ENCODE measurements at places on chromosomes 16 and 17.
A peak's percentile ranks its signal among the peaks of the same experiment; 100 is the strongest.

- no peak for DNase-seq
Measured at GRCh38 chr17:71535321-71535720, 585.5 kb upstream of the SOX9 start.

DNA sequence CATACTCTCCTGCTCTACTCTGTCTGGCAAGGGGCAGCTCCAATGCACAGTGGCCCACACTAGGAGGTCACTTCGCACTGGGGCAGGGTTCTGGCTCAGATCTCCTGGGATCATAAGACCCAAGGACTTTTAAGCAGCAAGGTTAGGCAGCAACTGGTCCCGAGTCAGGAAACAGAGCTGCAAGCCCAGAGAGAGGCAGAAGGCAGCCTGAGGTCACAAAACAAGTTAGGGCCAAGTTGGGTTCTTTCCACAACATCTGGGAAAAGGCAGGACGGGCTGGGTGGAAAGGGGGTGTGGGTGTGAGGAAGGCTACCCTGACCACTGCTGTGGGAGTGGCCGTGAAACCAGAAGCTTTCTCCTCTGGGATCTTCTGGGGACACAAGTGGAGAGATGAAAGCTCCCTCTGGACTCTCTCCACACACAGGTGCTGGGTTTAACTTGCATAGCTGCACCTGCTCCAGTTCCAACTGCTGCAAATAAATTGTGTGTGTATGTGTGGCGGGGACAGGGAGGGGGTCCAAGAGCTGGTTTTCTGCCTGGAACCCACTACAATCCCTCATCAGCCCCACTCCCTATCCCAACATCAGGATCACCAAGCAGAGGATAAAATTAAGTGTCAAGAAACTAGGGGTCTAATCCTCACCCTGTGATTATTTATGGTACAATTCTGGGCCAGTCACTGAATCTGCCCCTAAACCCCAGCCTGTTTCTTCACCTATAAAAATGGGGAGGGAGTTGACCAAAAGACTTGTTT is 8.0 kb upstream of the TSPOAP1 start:
- DNase-seq: peak; percentile 60

DNA sequence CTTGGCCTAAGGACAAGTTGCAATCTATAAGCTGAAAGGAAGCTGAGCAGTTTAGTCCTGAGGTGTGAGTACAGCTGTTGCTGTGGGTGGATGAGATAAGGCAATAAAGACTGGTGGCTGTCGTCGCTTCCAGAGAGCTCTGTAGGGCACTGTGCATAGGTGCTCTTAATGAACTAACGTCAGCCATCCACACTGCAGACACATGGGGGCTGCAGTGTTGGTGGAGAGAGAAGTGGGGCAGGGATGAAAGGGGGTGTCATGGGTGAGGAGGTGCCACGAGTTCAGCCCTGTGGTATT is 139.9 kb upstream of the IRX3 start:
- DNase-seq: no peak

DNA sequence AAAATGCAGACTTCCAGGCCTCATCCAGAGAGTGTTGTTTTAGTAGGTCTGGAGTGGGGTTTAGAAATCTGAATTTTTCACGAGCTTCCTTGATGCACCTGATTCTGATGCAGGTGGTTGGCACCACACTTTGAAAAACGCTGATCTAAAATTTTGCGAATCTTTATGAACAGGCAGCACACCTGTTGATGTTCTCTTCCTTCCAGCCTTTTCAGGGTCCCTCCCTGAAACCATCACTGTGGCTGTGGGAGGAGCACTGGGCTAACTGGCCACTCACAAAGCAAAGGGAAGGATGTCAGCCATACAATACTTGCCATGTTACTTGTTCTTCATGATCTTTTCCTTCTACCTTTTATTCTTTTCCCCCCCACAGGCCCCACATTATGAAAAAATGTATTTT is 14.2 kb downstream of the LDAF1 start:
- DNase-seq: no peak

- peak; percentile 43 for DNase-seq
Measured at GRCh38 chr16:69796285-69797118, 34.4 kb downstream of the WWP2 start.

DNA sequence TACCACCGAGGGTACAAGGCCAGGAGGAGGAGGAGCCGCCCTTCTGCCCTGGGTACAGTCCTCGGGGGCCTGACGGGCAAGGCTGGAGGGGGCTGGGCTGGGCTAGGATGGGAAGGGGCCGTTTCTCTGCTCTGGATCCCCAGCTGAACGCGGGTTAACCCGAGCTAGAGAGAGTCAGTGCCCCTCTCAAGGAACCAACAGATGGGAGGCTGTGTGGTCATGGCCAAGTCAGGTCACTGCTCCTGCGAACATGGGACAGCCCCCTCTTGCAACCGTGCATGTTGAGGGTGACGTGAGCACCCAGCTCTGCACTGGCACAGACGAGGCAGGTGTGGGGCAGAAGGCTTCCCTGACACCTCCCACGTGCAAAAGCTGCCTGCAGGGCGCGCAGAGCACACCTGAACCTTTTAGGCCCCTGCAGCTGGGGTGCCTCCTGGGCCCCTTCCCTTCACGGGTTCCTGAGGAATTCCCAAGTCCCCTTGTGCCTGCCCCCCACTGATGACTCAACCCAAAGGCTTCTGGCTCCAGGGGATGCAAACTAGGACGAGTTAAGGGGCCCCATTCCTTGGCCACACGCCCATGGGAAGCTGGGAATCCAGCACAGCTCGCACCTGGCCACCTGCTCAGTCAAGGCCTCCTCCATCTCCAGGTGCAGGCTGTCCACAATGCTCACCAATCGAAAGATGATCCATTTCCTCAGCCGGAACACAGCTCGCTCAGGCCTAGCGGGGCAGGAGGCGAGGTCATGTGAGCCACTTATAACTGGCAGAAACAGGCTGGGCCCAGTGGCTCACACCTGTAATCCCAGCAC is 6.3 kb downstream of the MYBBP1A start:
- no peak for DNase-seq

- DNase-seq: no peak
Measured at GRCh38 chr16:25570131-25570530, 121.6 kb upstream of the HS3ST4 start.

DNA sequence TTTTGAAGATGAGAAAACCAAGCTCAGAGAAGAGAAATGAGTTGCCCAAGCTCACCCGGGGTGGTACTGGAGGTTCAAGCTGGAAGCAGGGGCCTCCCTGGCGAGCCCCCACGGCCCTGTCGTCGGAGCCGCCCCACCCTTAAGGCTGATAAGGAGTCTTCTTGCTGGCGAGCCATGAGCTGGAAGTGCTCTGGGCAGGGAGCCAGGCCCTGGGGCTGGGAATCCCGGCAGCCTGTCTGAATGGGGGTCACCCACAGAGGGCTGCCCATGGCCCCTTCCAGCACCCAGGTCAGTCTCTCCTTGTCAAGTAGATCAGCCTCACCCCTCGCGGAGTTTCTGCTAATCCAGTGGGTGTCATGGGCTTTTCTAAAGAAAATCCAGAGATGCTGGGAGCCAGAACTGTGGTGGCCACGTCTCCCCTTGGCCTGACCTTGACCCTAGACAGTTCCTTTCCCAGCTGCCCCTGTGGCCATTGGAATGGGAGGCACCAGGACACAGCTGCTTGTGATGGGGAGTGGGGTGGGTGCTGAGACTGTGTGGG is 1.2 kb upstream of the P2RX1 start:
- DNase-seq: no peak

DNA sequence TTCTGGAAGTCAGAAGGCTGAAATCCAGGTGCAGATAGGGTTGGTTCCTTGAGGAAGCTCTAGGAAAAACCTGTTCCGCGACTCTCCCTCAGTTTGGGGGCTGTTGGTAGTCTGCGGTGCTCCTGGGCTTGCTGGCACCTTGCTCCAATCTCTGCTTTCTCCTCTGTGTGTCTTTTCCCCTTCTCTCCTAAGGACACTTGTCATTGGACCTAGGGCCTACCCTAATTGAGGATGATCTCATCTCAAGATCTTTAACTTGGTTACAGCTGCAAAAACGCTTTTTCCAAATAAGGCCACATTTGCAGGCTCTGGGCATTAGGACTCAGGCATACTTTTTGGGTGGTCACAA is 12.9 kb upstream of the CACNG4 start:
- DNase-seq: no peak

DNA sequence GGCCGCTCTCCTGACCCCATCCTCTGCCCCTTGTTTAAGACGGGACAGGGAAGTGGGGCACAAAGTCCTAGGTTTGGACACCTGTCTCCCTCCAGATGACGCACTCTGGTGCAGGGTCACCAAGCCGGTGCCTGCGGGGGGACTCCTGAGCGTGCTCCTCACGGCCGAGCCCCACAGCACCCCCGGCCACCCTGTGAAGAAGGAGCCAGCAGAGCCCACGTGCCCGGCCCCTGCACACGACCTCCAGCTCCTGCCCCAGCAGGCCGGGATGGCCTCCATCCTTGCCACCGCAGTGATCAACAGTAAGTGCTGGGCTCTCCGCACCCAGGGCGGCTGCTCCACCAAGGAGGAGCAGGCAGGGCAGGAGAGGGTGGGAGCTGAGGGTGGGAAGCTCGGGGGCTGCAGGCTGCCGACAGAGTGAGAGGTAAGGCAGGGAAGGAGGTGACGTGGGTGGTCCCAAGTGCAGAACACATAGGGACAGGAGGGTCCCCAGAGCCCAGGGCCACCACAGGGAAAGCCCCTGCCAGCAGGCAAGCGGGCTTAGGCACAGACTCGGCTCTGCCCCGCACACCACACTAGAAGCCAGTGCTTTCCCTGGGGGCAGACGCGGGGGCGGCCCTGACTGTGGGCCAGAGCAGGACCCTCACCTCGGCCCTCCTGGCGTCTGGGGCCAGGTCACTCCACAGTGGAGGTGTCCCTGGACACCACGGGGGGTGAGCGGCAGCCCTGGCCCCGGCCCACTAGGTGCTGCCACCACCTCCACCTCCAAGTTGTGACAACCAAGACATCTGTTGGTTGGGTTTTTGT is 42.1 kb upstream of the ZC3H18 start:
- DNase-seq: no peak

DNA sequence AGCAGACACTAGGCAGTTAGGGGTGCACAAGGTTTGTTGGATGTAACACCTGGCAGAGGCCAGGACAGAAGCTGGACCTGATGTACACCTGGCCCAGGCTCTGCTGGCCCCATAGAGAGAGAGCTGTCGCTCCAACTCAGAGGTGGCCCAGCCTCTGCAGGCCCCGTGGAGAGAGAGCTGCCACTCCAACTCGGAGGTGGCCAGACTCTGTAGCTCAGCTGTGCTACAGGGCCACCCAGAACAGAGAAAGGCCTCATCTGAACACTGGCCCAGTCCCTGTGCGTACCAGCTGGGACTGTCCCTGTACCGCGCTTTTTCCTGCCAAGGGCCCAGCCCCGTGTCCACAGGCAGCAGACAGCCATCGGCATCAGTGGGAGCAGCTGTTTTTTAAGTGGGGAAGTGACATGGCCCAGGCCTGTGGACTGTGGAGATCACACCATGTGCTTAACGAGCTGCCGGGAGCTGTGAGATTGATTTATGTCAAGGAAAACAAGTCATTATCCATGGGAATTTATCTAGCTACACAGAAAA is 176.4 kb upstream of the CHMP6 start:
- DNase-seq: no peak

DNA sequence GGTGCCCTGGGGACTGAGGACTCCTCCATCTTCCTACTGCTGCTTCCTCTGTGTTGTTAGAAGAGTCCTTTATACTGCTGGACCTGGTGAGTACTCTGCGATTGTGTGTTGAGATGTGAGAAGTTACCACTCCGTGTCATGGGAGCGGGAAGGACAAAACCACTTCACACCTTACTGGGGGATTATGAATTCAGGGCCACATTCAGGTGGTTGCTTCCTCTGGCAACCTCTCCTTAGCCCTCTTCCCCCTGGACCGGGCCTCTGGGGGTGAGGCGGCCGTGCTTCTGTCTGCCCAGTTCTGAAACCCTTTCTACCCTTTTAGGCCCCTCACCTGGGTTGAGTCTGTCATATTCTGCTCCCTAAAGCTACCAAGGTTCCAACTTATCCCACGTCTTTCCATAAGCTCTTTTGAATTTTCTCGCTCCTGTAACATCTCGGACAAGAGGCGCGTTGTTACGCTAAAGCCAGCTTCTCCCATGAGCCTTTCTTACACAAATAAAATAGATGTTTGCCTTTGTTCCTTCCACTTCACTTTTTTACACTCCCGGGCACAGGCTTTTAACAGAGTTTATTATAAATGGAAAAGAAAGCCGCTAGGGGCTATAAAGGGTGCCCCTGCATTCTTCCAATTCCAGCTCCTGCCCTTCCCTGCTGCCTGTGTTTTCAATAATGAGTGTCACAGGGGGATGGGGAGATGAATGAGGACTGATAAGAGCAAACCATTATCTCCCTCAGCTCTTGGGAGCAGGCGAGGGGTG is 20.7 kb upstream of the CDH13 start:
- no peak for DNase-seq

DNA sequence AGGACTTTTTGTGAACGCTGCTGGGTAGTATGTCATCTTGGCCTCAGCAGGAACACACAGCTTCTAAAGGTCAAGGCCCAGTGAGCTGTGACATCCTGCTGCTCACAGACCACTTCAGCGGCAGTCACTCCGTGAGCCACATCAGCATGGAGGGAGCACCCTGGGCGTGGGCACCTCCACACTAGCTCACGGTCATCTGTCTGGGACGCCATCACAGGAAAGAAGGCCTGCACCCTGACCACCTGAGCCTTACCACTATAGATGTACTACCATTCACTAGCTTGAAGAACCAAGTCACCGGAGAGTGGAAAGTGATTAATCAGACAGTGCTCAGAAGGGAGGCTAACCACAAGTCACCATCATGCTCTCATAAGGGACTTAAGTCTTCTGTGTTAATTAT is 3.3 kb downstream of the AXIN1 start:
- no peak for DNase-seq

DNA sequence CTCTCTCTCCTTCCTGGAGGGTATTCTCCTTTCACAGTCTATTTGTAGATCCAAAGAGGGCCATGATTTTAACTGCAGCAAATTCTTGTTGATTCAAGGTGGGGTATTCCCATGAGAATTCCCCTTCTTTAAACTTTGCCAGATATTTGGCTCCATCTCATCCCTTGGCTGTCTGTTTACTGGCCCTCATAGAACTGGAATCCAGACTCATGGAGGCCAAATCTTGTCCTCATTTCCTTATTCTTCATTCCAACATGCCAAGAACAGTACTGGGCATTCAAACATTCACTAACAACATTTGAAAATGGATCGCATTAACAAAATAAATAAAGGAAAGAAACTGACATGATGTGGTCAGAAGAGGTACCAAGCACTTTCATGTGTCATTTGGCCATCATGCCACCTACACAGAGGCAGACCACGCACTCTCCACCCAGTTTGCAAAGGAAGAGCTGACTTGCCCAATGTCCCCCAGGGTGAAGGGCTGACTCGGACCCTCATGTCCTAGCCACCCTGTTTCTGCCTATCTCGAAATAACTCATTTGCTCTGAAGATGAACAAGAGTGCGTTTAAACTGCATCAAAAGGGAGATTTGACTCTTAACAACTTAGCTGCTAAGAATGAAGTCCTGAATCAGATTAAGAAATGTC is 23.1 kb upstream of the SLC35B1 start:
- DNase-seq: no peak

- DNase-seq: no peak
Measured at GRCh38 chr17:31216031-31216751, 80.8 kb downstream of the OMG start.

GRCh38 chr16:66026787-66027330 is 339.6 kb upstream of the CDH5 start:
- DNase-seq: no peak

- DNase-seq: no peak
Measured at GRCh38 chr16:49586466-49587450, 213.2 kb downstream of the C16orf78 start.
